Stimulated activated CD4-positive, alpha-beta T cell treated with anti-CD3 and anti-CD28 coated beads, Interleukin-15, amount 100 ng/mL, for 1 hour (primary cell): ENCODE measurements at places on chromosomes 6 and 20.

DNA sequence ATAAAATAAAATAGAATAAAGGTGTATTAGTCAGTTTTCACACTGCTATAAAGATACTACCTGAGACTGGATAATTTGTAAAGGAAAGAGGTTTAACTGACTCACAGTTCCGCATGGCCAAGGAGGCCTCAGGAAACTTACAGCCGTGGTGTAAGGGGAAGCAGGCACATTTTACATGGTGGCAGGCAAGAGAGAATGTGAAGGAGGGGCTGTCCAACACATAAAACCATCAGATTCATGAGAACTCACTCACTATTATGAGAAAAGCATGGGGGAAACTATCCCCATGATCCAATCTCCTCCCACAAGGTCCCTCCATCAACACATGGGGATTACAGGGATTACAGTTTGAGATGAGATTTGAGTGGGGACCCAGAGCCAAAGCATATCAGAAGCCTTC is 41.1 kb upstream of the BCAS1 start:
- no peak for DNase-seq

DNA sequence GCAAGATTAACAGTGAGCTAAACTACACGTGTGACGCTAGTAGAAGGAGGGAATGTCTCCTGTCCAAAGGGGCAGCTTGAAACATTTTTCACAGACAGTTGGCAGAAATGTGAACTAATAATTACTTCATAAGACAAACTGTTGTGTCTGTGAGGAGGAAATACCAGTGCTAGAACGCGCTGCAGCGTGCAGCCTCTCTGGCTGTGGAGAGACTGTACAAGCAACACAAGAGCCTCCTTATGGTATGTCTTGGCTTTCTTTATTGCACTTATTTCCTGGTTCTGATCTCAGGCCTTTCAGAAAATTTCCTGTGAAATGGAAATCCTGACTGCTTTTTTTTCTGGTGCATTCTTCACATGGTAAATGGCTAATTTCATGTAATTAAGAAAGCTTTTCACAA is 25.3 kb upstream of the TIAM2 start:
- DNase-seq, result no peak

GRCh38 chr6:4678506-4679300 is 97.5 kb upstream of the CDYL start:
- DNase-seq, result no peak

GRCh38 chr6:22737331-22737730 is 168.0 kb downstream of the HDGFL1 start:
- DNase-seq, result no peak

GRCh38 chr6:100065348-100065747 is 71.3 kb upstream of the MCHR2 start:
- DNase-seq, result no peak
